ENCODE measurements at places on chromosomes 2 and 18. TPM values are rescaled to one million over a fixed set of nuclear protein-coding genes. Genes with fewer than 3 reads are reported as not detected.

Gene HOXD8
- 36.1 TPM for total RNA-seq

DNA sequence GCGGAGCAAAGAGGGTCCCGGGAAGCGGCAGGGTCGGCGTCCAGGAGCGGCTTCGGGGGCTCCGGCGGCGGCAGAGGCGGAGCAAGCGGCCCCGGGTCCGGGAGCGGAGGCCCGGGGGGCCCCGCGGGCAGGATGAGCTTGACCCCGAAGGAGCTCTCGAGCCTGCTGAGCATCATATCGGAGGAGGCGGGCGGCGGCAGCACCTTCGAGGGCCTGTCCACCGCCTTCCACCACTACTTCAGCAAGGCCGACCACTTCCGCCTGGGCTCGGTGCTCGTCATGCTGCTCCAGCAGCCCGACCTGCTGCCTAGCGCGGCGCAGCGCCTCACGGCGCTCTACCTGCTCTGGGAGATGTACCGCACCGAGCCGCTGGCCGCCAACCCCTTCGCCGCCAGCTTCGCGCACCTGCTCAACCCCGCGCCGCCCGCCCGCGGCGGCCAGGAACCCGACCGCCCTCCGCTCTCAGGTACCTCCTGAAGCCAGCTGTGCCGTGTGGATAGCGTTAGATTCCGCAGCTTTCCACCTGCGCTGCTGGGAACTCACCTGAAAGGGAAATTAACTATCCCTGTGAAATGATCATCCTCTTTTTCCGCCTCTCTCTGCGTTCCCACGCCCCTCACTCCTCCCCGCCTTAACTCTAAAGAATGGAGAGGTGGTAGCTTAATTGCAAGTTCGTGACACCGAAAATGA, 472 bp downstream of the CNOT11 start:
- peak; percentile 67 for DNase-seq

Gene POTEI
- 1.2 TPM for total RNA-seq

DNA sequence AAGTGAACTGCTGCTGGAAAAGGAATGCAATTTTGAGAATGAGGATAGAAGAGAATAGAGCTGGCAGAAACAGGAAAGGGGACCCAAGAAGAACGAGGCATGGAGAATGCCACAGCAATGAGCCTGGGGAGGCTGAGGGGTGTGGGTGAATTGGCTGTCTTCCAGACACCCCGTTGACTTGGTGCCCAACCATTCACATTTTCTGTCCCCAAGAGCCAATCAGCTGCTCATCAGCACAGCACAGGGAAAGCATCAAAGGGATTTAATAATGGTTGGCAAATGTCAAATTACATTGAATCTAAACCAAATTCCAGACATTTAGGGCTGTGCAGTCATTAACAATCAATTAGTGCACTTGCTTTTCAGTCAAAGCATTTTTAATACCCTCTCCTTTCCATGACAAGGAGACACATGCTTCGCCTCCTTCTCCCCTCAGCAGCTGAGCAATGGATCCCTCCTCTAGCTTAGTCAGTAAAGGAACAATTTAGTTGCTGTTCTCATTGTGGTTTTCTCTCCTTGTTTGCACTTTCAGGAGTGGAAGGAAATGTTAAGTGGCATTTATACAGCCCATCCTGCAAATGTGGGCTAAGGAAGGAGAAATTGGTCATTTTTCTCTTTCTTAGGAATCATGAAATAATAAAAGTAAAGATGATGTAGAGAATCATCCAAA, 98.8 kb downstream of the KLF7 start:
- DNase-seq: no peak

Gene MEMO1
- total RNA-seq: 28.8 TPM

DNA sequence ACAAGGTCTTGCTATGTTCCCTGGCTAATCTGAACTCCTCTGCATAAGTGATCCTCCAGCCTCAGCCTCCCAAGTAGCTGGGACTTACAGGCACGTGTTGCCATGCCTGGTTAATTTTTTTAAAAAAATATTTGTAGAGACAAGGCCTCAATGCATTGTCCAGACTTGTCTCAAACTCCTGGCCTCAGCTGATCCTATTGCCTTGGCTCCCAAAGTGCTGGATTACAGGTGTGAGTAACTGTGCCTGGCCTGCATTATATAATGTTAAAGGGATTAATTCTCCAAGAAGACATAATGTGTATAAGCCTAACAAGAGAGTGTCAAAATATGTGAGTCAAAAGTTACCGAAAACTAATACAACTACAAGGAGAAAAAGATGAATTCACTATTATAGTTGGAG, 32.2 kb downstream of the BUB1 start:
- DNase-seq: no peak
